CMK (cell line): ENCODE measurements at places on chromosomes 2 and 18.

GRCh38 chr2:9809064-9809356 is 34.3 kb upstream of the TAF1B start:
- DNase-seq: no peak

DNA sequence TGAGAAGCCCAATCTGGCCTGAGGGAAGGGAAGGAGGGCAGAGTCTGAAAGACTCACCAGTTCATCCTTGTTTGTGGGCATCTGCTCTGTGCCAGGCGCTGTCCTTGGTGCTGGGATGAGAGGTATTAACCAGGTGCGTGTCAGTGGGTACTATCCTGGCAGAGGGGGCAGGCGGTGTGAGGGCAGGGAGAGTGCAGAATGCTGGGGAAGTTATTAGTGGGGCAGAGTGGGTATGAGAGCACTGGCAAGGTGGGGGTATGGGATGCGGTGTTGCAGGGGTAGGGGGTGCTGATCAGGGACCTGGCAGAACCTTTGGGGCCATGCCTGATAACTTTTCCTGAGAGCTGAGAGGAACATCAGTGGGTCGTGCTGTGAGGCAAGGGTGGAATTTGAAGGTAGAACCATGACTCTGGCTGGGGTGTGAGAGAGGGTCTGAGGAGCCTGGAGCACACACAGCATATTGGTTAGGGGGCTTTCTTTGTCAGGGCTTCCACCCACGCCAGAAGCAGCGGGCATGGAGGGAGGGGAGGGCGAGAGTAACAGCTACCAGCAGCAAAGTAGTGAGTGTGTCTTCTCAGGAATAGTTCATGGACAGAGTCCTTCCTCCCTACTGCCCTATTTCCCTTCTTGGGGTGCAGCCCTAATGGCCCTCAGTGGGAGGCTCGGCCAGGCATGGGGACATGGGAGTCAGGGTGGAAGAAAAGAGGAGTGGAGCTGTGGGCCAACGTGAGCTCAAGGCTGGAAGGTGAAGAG is 290.7 kb downstream of the CYP26B1 start:
- no peak for DNase-seq

DNA sequence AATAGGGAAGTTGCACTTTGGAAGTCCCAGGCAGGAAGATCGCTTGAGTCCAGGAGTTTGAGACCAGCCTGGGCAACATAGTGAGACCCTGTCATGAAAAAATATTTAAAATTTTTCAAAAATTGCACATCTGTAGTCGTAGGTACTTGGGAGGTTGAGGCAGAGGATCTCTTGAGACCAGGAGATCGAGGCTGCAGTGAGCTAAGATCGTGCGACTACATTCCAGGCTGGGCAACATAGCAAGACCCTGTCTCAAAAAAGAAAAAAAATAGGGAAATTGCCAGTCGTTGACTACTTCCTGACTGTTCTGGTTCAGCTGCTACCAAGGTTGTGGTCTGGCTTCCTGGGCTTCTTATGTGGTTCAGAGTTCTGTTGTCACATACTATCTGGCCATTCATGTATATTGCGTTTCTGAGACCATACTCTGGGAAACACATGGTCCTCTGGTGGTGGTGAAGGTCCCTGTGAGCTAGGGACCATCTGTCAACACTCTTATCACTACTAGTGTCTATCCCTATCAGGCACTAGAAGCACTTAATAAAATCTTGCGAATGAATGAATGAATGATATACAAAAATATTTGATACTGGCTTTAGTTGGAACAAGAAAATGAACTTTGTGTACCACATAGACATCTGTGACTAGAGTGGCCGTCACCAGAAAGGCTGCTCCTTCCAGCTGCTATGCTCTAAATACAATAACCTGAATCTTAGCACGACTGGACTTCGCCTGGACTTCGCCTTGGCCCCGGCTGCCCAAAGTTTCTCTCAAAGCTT is 861 bp upstream of the KLHL23 start:
- no peak for DNase-seq

DNA sequence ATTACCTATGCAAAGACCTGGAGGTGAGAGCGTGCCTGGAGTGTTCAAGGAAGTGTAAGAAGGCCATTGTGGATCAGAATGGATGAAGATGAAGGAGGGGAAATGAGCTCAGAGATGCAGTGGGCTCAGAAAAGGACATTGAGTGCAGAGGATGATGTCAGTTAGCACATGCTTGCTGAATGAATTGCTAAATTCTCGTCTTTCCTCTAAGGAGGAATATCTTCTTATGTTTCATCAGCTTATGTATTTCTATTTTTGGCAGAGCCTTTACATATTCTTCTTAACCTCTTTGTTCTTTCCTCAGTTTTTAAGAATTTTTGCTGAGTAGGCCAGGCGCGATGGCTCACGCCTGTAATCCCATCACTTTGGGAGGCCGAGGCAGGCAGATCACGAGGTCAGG is 30.9 kb downstream of the FAM171B start:
- DNase-seq: no peak

- DNase-seq: no peak
These were observed 87.3 kb upstream of the LCLAT1 start for GRCh38 chr2:30359644-30360167.

GRCh38 chr2:233847248-233847898 is 7.0 kb downstream of the HJURP start:
- no peak for DNase-seq

- DNase-seq: no peak
These were observed 323.4 kb upstream of the EPHA4 start for GRCh38 chr2:221895366-221896121.
